Smooth muscle cell of bladder (primary cell): ENCODE measurements at places on chromosomes 2 and 18. TPM values are rescaled to one million over a fixed set of nuclear protein-coding genes. Genes with fewer than 3 reads are reported as not detected.

The SLC9A2 gene
- total RNA-seq = not detected in 2 replicates

The EIPR1 gene
- total RNA-seq = 23.4 and 28.4 TPM in 2 replicates

The FNDC4 gene
- total RNA-seq = 11.9 and 14.0 TPM in 2 replicates

The ASXL3 gene
- total RNA-seq = 0.43 and 0.46 TPM in 2 replicates

The PTH2R gene
- under 0.01 TPM in 1 of 2 replicates, not detected in the other for total RNA-seq

The RELCH gene
- total RNA-seq = 22.8 and 24.9 TPM in 2 replicates

The KLHL41 gene
- total RNA-seq = 0.85 and 1.7 TPM in 2 replicates

The SPR gene
- 23.5 and 36.6 TPM in 2 replicates for total RNA-seq

The LYPD6 gene
- 0.18 and 0.57 TPM in 2 replicates for total RNA-seq

The ZSCAN30 gene
- total RNA-seq = 14.5 and 15.1 TPM in 2 replicates

The SKOR2 gene
- total RNA-seq = not detected in 2 replicates

The UGT1A6 gene
- 0.09 and 0.28 TPM in 2 replicates for total RNA-seq

The FBXO48 gene
- 0.28 TPM in 2 replicates for total RNA-seq

The GPR155 gene
- 4.8 and 6.1 TPM in 2 replicates for total RNA-seq

The ABCG8 gene
- not detected in 2 replicates for total RNA-seq

The PLCD4 gene
- total RNA-seq = 1.8 TPM in 2 replicates

The CNDP1 gene
- total RNA-seq = not detected in 2 replicates

The CNTNAP5 gene
- not detected in 2 replicates for total RNA-seq

The GRHL1 gene
- total RNA-seq = 0.37 and 0.57 TPM in 2 replicates

The DAW1 gene
- 0.14 and 0.55 TPM in 2 replicates for total RNA-seq

The CYBRD1 gene
- 195 and 340 TPM in 2 replicates for total RNA-seq

The SAG gene
- total RNA-seq = not detected in 2 replicates

The BOLL gene
- total RNA-seq = not detected in 2 replicates

The COLEC12 gene
- 29.0 and 79.5 TPM in 2 replicates for total RNA-seq
